Stimulated activated CD8-positive, alpha-beta memory T cell treated with anti-CD3 and anti-CD28 coated beads, Interleukin-2, amount 100 ng/mL, for 1 hour (primary cell): ENCODE measurements at places on chromosomes 3 and 15.
A peak's percentile ranks its signal among the peaks of the same experiment; 100 is the strongest.

- no peak for DNase-seq
These were observed 34.1 kb upstream of the ATG7 start for GRCh38 chr3:11238060-11238459.

DNA sequence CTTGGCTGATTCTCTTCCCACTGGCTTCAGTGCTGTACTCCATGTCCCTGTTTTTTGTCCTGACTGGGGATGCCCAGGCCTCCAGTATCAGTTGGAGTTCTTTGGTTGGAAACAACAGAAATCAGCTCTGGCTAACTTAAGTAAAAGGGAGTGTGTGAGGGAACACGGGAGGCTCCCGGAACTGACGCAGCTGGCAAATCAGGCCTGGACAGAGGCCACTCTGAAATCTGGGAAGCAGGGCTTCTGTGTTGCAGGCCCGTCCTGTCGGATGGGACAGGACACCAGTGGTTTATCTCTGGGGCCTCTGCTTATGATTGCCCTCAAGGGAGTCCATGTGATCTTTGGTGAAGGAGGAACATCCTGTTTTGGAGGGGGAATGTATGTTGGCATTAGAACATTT is 124.3 kb downstream of the CHCHD6 start:
- no peak for DNase-seq

DNA sequence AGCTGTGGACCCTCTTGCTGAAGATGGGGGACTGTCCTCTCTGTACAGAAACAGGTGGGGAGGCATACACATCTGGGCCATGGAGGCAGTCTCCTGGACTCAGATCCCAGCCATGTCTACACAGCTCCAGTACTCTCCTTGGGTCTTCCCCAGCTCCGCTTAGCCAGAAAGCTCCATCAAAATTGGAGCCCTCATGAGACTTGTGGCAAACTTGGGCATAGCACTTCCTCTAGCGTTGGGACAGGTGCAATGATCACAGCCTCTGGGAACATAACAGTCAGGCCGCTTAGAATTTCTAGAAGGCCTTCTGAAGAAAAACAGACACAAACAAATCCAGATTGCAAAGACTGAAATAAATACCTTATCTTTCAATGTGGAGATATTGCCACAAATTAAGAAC is 634.3 kb upstream of the GOLIM4 start:
- no peak for DNase-seq

DNA sequence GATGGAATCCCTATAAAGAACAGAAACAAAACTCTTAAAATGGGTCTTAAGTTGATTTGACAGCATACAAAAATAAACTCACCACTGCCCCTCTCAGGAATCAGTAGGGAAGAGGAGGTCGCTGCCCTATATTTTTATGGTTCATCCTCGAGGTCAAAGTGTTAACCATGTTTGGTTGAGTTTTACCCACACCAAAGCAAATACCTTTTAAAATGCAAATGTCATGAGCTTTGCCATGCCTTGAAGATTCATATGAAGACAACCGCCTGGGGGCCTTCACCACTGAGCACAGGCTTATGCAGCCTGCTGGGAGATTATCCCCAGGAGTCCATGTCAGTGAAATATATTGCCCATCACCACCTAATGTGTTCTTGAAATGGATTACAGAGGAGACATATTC is 66.1 kb downstream of the GLB1 start:
- no peak for DNase-seq

DNA sequence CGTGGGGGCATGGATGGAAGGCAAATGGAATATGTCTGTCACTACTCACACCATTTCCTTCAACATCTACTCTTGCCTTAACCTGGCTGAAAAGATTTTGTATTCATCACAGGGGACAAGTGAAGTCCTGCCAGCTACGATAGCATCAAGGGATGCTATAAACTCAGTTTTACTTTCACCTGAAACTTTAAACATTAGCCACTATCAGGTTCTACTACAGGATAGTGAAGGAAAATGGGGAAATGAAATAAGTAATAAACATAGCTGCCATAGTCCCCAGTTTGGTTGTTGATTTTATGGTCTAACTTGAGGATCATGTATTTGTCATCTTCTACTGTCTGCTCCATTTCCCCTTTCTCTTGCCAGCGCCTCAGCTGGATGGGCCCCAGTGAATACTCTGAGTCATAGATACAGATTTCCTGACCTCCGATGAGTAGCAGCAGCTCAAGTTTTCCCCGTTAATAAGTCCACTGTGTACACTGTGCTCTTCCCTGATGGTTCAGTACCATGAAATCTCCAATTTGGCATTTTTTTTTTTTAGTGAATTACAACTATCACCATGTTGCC is 338.2 kb upstream of the SLCO3A1 start:
- no peak for DNase-seq

DNA sequence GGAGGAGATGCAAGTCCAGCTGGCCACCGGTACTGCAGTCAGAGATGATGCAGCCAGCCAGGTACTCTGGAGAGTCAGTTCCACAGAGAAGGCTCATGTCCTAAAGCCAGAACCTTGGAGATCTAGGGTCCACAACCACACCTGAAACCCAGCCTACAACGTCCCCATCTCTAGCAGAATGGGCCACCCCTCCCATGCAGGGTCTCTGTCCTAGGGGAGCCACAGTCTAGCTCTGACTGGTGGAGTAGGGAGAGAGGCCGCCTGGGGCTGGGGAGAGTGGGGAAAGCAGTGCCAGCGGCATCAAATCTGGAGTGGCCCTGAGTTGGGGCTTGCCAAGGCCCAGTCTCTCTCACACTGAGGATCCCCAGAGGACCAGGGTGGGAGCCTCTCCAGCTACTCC is 43.5 kb downstream of the PTH1R start:
- no peak for DNase-seq

- DNase-seq, result no peak
These were observed 73.7 kb downstream of the TM2D3 start for GRCh38 chr15:101578443-101578894.

DNA sequence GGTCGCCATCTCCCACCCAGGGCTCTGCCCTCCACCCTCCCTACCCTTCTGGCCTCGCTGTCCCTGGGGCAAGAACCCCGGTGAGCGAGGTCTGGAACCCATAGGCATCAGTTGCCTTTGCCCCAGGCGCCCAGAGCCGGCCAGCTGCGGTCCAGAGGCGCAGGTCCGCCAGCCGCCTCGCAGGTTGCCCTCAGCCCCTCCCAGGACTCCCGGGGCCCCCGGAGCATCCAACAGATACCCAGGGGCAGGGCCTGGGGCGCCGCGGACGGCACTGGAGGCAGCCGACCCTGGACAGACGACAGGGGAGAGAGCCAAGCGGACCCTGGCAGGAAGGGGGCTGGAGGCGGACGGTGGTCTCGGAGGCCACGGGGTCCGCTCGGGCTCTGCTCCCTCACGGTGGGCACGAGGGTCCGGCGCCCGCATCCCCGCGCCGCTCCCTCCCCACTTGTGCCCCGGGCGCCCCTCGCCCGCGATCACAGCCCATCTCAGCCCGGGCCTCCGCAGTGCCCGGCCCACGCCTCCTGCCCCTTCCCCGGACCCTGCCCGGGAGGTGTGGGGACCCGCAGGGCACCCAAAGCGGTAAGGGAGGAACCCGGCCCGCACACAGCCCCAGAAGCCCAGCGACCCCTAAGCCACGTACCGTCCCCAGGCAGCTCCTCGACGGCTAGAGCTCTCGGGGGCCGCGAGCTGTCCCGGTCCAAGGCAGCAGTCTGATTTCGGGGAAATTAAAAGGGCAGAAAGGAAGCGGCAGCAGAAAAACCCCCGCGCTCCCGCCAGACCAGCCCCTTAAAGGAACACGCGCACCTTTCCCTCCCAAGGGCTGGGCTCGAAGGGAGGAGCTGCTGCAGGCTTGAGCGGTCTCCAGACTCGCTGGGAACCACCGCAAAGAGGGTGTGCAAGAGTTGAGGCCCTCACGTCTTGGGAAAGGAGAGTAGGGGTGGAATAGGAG is at the start of gene HAPLN3:
HAPLN3 (minus strand) TSS at position 726 of the 949 bp plus-strand sequence. CDS start 8,246 bp downstream, outside the sequence.
- DNase-seq, result peak; percentile 26

DNA sequence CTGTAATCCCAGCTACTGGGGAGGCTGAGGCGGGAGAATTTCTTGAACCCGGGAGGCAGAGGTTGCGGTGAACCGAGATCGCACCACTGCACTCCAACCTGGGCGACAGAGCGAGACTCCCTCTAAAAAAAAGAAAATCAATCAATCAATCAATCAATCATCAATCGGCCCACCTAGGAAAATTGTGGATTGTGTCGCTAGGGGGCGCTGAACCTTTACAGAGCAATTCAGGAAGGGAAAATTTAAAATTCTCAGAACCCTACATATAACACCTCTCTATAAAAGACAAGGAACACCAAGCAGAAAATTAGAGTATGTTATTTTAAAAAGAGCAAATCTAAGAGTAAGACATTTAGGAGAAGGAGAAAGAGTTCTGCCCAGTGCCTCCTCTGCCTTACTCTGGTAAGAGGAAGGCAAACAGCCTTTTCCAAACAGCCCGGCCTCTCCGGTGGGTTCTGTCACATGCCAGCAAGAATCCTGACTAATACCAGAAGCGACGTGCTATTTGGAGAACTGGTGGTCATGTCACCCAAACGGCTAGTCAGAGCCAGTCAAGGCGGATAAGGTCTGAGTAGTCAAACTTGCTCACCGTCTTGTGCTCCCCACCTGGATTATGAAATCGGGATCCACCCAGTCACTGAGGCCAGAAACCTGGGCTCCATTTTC is 22.3 kb upstream of the SMCO1 start:
- DNase-seq, result peak; percentile 35

DNA sequence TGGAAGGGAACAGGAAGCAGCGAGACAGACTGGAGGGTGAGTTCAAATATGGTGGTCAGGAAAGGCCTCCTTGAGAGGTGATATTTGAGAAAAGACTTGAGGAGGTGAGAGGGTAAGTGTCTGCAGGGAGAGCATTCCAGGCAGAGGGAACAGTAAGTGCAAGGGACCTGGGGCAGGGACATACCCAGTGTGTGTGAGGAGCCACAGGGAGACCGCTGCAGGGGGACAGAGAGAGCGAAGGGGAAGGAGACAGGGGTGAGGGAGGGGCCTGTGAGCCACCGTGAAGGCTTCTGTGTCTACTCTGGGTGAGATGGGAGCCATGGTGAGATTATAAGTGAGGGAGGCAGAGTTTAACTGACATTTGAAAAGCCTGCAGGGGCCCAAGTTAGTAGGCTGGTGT is 38.0 kb downstream of the WNT7A start:
- DNase-seq, result no peak

DNA sequence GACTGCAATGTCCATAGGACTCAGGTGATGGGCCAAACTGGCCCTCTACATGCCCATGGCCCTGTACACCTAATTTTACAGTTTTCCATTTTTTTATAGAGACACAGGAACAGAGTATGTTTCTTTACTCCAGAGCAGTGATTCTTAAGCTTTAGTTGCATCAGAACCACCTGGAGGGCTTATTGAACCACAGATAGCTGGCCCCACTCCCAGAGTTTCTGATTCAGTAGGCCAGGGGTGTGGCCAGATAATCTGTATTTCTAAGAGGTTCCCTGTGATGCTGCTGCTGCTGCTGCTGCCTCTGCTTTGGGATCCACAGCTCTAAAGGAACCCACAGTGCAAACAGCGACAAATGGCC is 5.1 kb downstream of the RBP1 start:
- DNase-seq, result no peak

DNA sequence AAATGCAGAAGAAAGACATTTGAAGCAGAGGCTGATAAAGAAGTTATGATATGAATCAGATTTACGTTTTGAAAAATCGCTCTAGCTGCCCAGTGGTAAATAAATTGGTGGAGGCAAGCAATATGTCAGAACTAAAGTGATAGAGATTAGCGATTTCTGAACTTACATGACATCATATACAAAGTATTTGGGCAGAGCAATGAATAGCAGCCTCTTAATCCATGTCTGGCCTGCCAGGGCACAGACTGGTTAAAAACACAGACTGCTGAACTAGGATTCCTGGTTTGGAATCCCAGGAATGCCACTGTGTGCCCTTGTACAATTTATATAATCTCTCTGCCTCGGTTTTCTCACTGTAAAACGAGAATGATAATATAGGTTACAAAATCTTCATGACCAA is 243.1 kb upstream of the SETMAR start:
- no peak for DNase-seq

DNA sequence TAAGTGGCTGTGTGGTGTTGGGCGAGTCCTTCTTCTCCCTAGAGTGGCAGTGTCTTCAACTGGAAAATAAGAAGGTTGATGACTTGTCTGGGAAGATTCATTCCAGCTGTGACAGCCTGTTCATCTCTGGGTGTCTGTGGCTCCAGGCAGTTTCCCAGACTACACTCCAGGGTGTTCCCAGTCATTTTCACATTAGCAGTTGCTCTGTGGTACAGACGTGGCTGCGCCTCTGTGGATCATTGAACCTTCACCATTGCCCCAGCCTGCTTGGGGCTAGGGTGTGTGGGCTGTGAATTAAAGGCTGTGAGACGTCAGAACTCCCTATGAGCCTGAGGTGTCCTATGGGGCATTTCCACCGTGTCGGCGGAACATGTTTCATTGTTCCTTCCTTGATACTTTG is 239.6 kb upstream of the NR2E3 start:
- no peak for DNase-seq

DNA sequence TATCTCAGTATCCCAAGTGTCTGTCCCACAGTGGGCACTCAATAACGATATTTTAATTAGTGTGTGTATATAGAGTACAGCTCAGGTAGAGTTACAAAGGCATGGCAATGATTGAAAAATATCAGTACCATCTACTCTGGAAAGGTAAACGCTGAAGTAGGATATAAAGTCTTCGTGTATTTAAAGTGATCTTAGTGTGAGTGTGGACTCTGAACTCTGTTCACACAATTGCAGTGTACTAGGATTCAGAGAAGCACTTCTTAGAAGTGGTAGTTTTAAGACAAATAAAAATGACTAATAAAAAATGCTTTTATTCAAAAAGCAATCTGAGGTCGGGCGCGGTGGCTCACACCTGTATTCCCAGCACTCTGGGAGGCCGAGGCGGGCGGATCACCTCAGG is 62.9 kb upstream of the RAP2B start:
- no peak for DNase-seq

GRCh38 chr3:107938143-107938542 is 152.7 kb downstream of the CD47 start:
- DNase-seq, result no peak

- DNase-seq, result peak; percentile 59
These were observed 748 bp downstream of the CCNL1 start for GRCh38 chr3:157159037-157159761.

- DNase-seq, result no peak
These were observed 289.4 kb upstream of the IGF1R start for GRCh38 chr15:98358971-98359370.

DNA sequence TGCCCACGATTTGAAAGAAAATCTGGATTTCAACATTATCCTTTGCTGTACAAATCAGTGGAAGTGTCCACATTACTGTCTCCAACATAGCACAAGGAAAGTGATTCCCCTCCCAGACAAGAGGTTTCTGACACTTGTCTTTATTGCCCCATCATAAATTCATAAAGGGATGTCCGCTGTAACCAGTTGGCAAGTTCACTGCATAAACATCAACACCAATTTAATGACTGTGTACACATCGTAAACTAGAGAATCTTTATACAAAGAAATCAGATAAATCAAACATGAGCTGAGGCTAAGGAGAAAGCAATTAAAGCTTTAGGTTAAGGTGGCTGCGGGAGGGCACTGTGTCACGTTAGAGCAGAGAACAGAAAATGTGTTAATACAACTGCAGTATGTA is 129.8 kb downstream of the MEIS2 start:
- no peak for DNase-seq

- DNase-seq, result no peak
These were observed 1.2 kb downstream of the ACOX2 start for GRCh38 chr3:58535531-58536500.

- no peak for DNase-seq
These were observed 10.6 kb downstream of the RAB7A start for GRCh38 chr3:128736601-128737000.
